ENCODE measurements at places on chromosomes 1 and 21. TPM values are rescaled to one million over a fixed set of nuclear protein-coding genes. Genes with fewer than 3 reads are reported as not detected.

Gene ZFP69
- total RNA-seq = 1.6 TPM

Gene L1TD1
- not detected for total RNA-seq

Gene SCMH1
- total RNA-seq = 9.7 TPM

Gene KLHL12
- 38.4 TPM for total RNA-seq

Gene TMCC2
- 2.0 TPM for total RNA-seq

Gene VASH2
- total RNA-seq = 0.90 TPM

Gene TEX38
- not detected for total RNA-seq

Gene HSF2BP
- 0.90 TPM for total RNA-seq

Measured in IMR-90 (cell line).